ENCODE measurements at places on chromosomes 7 and 10. TPM values are rescaled to one million over a fixed set of nuclear protein-coding genes. Genes with fewer than 3 reads are reported as not detected.

The GRID1 gene
- total RNA-seq = 1.5 TPM

The GARIN1A gene
- 1.4 TPM for total RNA-seq

GRCh38 chr7:21851559-21851967 lies 94.1 kb downstream of the CDCA7L start:
- no peak for DNase-seq

- no peak for DNase-seq
Measured at GRCh38 chr10:89482256-89482655, 53.1 kb downstream of the SLC16A12 start.

DNA sequence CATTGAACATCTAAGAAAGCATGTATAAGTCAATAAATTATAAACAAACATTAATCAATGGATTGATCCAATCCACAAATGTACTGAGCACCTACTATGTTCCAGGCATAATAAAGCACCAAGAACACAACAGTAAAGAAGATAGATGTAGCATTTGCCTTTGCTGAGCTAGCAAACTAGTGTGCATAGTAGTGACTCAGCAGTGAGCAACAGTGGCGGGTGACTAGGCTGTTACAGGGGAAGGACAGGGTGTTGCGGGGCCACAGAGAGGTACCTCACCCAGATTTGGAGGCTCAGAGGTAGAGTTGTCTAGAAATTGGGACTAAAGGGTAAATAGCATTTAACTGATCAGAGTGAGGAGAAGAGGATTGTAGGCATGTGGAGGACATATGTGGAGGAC lies 83.6 kb downstream of the NXPH1 start:
- no peak for DNase-seq

The RADIL gene
- total RNA-seq = 10.0 TPM

The PRSS37 gene
- not detected for total RNA-seq

- DNase-seq = no peak
Measured at GRCh38 chr7:86653919-86654659, 10.4 kb downstream of the GRM3 start.

All from pancreas (tissue), 10 donors.